Stimulated activated CD8-positive, alpha-beta memory T cell treated with anti-CD3 and anti-CD28 coated beads, Interleukin-4, amount 100 ng/mL, for 1 hour (primary cell): ENCODE measurements at places on chromosomes 6 and 20.

DNA sequence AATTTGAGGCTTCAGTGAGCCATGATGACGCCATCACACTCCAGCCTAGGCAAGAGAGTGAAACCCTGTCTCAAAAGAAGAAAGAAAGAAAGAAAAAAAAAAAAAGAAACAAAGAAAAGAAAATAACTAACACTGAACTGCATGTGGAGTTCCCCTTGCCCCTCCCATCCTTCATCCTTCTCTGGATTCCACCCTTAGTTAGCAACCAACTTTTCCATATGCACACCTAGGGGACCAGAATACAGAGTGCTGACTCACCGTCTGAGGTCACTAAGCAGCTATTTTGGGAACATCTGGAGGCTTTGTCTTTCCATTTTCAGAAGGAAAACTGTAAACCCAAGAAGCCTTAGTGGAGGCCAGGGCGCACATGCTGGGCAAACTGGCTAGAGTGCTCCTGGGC lies 257.4 kb downstream of the MAFB start:
- no peak for DNase-seq

DNA sequence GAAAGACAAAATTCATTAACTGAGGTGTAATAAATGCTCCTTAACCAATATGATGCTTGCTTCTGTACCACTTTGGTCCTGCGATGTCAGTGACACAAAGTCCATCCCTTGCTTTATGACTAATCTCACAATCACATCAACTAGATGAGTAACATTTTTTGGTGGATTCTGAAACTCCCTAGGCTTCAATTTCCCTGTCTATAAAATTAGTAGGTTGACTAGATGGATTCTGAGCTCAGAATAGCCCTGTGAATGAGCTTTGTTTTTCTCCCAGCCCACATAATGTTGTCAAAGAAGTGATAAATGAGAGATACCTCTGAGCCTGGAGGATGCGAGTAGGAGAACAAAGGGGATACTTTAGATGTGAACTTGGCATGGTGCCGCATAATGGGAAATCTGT lies 9.1 kb downstream of the TXLNB start:
- DNase-seq, result no peak

DNA sequence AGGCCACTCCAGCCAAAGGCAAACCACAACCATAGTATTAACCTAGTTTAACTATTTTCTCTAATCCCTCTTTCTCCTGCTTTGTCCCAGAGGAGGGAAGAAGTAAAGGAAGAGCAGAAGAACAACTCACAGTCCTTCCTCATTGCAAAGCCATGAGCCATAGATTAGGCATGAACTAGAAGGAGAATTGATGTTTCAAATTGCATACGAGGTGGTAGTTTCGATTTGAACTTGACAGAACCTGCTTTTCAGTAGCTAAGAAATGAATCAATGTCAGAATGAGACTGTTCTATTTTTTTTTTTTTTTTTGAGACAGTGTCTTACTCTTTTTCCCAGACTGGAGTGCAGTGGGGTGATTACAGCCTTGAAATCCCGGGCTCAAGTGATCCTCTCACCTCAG lies 48.3 kb downstream of the PROKR2 start:
- no peak for DNase-seq

DNA sequence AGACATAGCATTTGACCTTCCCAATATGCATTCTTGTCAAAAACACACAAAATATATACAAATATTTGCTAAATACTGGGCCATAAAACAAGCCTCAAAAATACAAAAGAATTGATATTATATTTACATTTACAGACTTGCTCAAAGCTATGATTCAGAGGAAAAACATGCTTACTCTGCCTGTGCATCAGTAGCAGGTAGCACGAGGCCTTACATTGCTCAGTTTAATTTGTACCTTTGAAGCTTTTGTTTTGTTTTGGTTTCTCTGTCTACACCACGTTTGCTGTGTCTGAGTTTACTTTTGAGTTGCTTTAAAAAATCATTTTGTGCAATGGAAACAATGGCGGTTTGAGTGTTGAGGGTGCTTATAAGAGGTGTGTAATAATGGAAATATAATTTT lies 99.3 kb downstream of the PHF3 start:
- DNase-seq, result no peak

GRCh38 chr20:57865266-57865665 lies 155.5 kb upstream of the PMEPA1 start:
- DNase-seq, result no peak

DNA sequence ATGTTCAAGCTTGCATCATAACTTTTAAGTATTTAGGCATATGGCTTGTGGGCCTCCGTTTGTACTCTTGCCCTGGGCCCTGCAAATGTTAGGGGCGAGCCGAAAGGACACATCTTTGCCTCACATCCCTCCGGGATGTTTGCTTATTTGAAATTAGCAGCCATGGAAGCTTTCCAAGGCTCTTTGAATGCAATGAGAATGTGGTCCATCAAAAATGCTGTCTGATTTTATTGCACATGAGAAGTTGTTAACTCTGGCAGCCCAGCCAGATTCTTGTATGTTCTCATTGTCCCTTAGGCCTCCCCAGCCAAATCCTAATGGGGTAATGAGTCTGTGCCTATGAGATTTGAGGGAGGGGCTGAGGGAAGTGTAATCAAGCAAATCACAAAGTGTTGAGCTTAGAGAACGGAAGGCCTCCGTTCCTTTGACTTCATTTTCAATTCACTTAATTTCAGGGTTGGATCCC lies 261.2 kb upstream of the MARCKS start:
- DNase-seq, result no peak

DNA sequence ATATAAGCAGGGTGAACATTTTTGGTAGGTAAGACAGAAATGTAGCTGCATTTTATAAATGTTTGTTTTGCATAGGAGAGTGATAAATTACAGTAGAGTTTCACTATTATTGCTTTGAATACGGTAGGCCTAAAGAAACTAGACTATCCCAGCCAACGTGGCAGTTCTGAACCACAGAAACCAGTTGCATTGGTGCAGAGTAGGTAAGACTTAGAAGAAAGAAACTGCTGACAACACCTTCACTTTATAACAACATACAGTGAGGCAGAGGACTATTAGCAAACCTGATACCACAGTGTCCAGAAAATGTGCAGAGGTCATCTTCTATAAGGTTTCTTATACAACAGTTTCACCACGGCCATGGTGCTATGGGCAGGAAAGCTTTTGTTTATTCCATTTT lies 566.1 kb downstream of the KIF16B start:
- DNase-seq, result no peak

DNA sequence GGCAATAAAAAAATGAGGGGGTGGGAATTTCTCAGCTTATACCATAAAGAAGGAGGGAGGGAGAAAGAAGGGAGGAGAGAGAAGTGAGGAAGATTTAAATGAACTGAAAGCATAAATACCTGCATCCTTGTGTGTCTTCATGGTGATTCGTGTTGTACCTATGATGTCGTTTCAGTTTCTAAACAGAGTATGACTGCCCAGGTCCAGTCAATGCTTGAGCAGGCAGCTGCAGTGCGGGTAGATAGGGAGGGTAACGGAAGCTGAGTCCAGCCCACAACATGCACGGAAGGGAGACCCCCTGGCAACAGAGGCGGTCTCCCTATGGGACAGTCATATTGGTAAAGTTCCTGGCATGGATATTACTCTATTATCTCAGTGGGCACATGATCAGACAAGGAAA lies 184.5 kb downstream of the KIF16B start:
- no peak for DNase-seq

DNA sequence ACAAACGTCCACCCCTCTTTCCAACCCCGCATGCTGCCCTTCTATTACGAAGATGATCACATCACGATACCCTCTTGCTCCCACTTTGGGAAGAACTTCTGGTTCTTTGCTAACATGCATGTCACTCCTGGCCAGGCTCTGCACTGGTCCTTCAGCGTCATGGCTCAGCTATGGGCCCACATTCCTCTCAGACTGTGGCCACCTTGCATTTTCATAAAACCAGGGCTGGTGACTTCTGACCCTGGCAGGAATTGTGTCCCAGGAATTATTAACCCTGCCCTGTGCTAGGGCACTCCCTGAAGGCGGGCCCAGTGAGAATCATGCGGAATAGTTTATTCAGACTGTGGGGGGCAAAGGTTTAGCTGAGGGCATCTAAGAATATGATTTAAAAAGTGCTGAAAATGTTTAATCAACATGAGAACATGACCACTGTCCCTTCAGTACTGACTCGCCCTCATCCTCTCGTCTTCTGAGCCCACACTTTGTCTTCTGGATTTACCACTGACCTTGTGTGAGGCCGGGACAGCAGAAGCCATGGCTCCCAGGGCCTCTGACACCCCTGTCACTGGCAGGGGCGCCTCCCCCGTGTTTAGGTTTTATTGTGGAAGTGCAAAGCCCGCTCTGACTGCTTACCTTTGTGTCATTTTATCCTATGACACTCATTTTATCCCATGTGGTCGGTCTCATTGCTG lies 38.1 kb upstream of the THBS2 start:
- DNase-seq, result no peak
